ENCODE measurements at places on chromosomes 6 and 20. TPM values are rescaled to one million over a fixed set of nuclear protein-coding genes. Genes with fewer than 3 reads are reported as not detected.

The ACTL10 gene
- total RNA-seq = 0.22 TPM

The CST3 gene
- total RNA-seq = 971 TPM

The C6orf15 gene
- total RNA-seq = not detected

The VIP gene
- 0.13 TPM for total RNA-seq

The DSTN gene
- 860 TPM for total RNA-seq

DNA sequence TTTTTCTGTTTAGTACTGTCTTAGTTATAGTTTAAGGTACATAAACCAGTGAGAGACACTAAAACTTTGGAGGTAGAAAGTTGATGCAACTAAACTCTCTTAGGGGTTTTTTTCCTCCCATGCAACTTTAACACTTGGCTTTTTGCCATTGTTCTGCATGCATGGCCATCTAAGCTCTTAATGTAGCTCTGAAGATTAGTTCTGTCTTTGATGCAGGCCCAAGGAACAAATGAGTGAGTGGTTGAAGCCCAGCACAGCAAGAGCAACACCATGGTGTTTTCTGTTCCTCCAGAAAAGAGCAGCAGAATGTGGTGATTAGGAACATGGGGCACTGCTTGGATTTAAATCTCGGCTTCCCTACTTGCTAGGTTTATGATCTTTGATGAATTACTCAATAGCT is 89.3 kb downstream of the L3MBTL3 start:
- no peak for DNase-seq

The FNDC1 gene
- total RNA-seq = 1.2 TPM

- no peak for DNase-seq
Observed at GRCh38 chr20:36179170-36179945, 24.8 kb downstream of the EPB41L1 start.

DNA sequence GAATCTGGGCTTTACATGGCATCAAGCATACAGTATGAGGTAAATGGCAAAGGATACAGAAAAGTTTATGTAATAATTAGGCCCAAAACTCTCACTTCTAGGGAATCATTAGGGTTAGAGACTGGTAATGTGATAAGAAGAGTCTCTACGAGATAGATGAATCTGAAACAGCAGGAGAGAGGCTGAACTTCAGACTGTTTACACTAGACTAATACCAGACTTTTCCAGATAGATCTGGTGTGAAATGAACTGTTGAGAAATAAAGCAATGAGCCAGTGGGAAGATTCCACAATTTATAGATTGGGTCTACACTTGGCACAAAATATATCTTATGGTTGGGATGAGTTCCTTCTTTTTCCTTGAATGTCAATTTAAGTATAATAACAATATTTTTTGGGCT is 134.3 kb downstream of the MAN1A1 start:
- no peak for DNase-seq

- no peak for DNase-seq
Observed at GRCh38 chr6:55469951-55470366, 109.0 kb downstream of the HMGCLL1 start.

The GZF1 gene
- total RNA-seq = 16.6 TPM

- DNase-seq = no peak
Observed at GRCh38 chr6:137874204-137875057, 7.4 kb downstream of the TNFAIP3 start.

- DNase-seq = no peak
Observed at GRCh38 chr6:27500177-27500576, 27.3 kb upstream of the ZNF184 start.

The CPNE5 gene
- 10.0 TPM for total RNA-seq

DNA sequence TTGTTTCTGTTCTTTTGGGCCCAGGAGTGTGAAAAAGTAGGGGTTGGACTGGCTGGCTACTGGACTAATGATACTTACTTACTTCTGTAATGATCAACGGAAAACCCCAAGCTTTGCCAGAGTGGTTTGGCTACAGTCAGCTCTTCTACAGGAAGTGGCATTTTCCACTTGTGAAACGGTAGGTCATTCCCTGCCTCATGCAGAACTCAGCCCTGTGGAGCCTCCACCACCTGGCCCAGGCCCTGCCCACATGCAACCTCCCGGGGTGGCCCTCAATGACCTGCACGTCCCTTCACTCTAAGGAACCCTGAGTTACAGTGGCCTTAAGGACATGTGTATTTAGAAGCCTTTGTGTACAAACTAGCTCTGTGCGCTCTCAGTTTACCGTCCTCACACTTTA is 140.4 kb downstream of the DTNBP1 start:
- no peak for DNase-seq

GRCh38 chr6:139923964-139924475 is 549.6 kb upstream of the CITED2 start:
- no peak for DNase-seq

DNA sequence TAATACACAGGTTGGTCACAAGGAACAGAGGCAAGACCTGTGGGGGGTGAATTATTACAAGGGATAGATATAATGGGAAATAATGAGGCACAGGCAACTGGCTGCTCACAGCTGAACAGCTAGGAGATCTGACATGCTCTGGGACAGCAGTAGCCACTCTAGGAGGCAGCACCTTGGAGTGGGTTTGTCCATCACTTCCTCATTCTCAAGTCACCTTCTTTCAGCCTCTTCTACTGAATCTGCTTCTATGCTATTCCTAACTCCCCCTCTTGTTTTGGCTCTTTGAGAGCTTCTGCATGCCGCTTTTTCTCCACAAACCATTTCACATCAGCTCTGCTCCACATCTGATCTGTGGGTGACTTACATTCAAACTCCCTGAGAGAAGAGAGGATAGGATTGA is 345.5 kb upstream of the MAP3K7 start:
- no peak for DNase-seq

DNA sequence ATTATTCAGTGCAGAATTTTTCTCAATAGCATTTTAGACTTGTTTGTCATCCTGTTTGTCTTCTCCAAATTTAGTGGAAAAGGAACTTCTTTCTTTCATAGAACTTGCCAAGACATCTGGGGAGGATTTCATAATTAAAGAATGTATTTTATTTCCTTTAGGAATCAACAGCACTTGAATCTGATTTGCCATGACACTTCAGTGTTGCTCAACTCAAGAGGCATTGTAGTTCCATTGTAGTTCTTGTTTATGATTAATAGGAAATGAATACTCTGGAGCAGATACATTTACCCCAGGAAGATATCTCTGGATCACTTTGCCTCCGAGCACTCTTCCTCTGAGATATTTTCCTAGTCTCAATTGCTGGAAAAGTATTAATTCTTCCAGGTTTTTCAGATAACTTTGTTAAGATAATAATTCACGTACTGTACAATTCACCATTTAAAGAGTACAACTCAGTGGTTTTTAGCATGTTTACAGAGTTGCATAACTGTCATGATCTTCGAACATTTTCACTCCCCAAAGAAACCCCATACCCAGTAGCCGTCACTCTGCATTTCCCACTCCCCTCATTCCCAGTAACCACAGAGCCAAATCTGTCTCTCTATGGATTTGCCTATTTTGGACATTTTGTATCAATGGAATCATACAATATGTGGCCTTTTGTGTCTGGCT is 29.7 kb downstream of the AKAP12 start:
- no peak for DNase-seq

DNA sequence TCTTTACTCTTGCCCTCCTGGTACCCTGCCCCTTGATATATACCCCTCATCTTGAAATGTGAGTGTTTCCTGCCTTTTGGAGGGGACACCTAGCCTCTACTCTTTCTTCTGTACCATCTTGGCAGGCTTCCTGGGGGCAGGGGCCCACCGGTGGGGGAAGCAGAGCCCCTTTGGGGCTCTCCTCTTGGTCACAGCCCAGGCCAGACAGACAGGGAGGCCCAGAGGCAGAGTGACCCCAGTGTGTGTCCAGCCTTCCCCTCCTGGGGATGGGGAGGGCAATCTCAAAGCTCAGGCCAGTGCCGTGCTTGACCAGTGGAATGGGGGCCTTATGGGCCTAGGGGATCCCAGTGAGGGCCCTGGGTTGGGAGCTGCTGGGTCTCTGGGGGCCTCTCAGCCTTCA is 3.6 kb downstream of the ADAM33 start:
- DNase-seq = no peak

DNA sequence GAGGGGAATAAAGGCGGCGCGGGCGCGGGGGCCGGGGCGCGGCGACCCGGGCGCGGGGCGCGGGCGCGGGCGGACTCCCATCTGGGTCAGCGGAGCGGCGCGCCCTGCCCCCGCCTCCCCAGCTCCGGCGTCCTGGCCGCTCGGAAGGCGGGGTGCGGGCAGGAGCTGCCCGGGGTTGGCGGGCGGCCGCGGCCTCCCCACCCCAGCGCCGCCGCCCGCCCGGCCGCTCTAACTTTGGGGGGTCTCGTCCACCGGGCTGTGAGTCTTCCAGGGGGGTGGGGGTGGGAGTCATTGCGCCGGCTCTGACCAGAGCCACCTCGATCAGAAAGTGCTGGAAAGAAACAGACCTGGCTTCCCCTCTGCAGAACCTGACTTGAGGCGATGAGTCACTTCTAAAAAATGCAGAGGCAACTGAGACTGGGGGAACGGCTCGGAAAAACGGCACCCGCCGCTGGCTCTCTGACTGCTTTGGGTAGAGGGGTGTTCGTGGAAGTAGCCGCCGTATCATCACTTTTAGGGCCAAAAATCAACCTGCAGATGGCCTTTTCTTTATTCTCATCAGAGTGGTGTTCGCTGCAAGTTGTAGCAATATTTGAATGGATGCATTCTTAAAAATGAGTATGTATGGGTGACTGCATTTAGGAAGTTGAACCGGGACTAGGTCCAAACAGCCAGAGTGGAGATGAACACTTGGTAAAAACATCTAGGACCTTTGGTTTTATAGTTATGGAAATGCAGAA is 667 bp downstream of the CAP2 start:
- no peak for DNase-seq

The TXLNB gene
- total RNA-seq = 125 TPM

- DNase-seq = no peak
Observed at GRCh38 chr6:20706238-20706938, 172.1 kb downstream of the CDKAL1 start.

GRCh38 chr6:21003780-21004541 is 469.7 kb downstream of the CDKAL1 start:
- DNase-seq = no peak
